ENCODE measurements at places on chromosomes 1 and 21.

DNA sequence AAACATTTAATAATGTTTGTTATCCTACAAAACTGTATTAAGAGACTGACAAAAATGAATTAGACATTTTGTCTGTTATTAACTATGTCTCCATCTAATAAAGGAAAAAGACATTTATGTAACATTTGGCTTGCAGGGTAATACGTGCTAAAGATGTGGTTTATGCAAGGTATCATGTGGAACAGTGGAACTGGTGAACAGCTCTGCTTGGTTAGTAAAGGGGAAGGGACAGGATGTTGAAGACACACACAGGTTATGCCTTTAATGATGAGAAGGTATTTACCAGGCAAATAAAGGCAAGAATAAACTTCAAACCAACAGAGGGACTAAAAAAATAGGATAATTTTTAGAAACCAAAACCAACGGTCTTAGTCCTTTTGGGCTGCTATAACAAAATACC lies 93.1 kb downstream of the UCHL5 start:
- no peak for DNase-seq

- no peak for DNase-seq
Measured at GRCh38 chr1:116325922-116326321, 47.1 kb upstream of the ATP1A1 start.

GRCh38 chr1:111882559-111882958 lies 106.9 kb downstream of the KCND3 start:
- DNase-seq: no peak

DNA sequence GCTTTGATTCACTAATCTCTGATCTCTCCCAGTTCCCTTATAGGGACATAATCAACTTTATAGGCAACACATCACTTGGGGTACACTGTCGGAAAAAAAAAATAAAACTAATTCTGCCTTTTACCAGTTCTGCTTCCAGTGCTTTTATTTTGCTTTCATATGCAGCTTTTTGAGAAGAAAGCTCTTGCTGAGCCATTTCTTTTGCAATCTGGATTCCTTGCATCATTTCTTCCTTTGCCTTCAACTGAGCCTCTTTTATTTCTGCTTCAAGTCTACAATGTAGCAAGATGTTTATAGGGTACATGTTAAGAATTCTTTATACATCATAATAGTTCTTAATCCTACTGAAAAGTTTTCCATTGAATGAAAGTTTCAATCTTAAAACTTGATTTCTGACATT lies 30.6 kb downstream of the KIF14 start:
- DNase-seq: no peak

DNA sequence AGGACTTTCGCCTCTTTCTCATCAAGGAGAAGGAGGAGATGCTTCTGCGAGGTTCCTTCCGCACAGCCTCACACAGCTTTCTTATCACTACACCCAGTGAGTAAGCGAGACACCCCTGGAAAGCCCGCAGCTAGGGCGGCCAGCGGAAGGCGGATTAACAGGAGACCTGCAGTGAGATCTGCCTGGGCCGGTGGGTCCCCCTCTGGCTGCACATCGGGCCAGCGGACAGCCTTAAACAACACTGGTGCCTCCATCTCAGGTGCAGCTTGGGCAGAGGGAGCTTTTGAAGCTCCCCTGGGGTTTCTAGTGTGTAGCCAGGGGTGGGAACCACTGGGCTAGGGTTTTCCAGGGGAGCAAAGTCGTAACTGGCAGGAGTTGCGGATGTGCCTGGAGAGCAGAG lies 17.5 kb upstream of the MTARC1 start:
- DNase-seq: no peak

All from GM12891 (cell line).